Activated naive CD8-positive, alpha-beta T cell treated with anti-CD3 and anti-CD28 coated beads, Interleukin-2, amount 10 ng/mL, durations not matched to agents 7 days and 5 days (primary cell): ENCODE measurements at places on chromosomes 7 and 10. TPM values are rescaled to one million over a fixed set of nuclear protein-coding genes. Genes with fewer than 3 reads are reported as not detected.

DNA sequence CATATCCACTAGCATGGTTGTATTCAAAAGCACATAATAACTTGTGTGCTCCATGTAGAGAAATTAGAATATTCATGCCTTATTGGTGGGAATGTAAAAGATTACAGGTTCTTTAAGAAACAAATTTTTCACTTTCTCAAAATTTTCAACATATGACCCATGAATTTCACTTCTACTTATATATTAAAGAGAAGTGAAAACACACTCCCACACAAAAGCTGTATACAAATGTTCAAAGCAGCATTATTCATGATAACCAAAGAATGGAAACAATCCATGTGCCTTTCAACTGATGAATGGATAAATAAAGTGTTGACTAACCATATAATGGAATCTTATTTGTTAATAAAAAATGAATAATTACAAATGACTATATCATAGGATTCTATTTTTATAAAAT lies 694.5 kb upstream of the PCDH15 start:
- no peaks in the 10 kb centered on the region for H3K4me1 ChIP-seq
- no peak for DNase-seq
- no peaks in the 10 kb centered on the region for H3K27me3 ChIP-seq
- H3K4me3 ChIP-seq = no peak overlapping the region
- H3K36me3 ChIP-seq = no peaks in the 10 kb centered on the region

The UCN3 gene
- not detected for total RNA-seq

The ZFAND4 gene
- 22.3 TPM for total RNA-seq

- H3K4me1 ChIP-seq = peaks cover 9% of the 10 kb centered on the region
- no peak overlapping the region for H3K27ac ChIP-seq
These were observed 31.7 kb downstream of the CYCS start for GRCh38 chr7:25093268-25093826.

GRCh38 chr10:4344492-4344994 lies 481.5 kb upstream of the AKR1E2 start:
- H3K27ac ChIP-seq = no peak overlapping the region
- peaks cover 20% of the 10 kb centered on the region for H3K27me3 ChIP-seq
- peaks cover 2% of the 10 kb centered on the region for H3K36me3 ChIP-seq
- H3K4me1 ChIP-seq = peaks cover 2% of the 10 kb centered on the region

The TMEM270 gene
- not detected for total RNA-seq

The CACNB2 gene
- not detected for total RNA-seq

GRCh38 chr7:50608196-50608906 lies 43.1 kb upstream of the DDC start:
- peak overlapping the region; percentile 8 for H3K4me3 ChIP-seq
- peaks cover 7% of the 10 kb centered on the region for H3K36me3 ChIP-seq
- DNase-seq = no peak
- H3K27me3 ChIP-seq = peaks cover 4% of the 10 kb centered on the region

GRCh38 chr7:95690367-95690947 lies 81.9 kb upstream of the DYNC1I1 start:
- H3K27me3 ChIP-seq = peaks cover 2% of the 10 kb centered on the region
- no peak overlapping the region for H3K4me3 ChIP-seq
- no peaks in the 10 kb centered on the region for H3K36me3 ChIP-seq
- no peak for DNase-seq
- no peaks in the 10 kb centered on the region for H3K4me1 ChIP-seq

GRCh38 chr7:78412216-78412858 lies 613.8 kb downstream of the PHTF2 start:
- no peaks in the 10 kb centered on the region for H3K36me3 ChIP-seq
- no peak overlapping the region for H3K4me3 ChIP-seq
- no peak for DNase-seq
- H3K4me1 ChIP-seq = no peaks in the 10 kb centered on the region
- H3K27me3 ChIP-seq = no peaks in the 10 kb centered on the region
- no peak overlapping the region for H3K27ac ChIP-seq
